ENCODE measurements at places on chromosomes 4 and X.
A peak's percentile ranks its signal among the peaks of the same experiment; 100 is the strongest.

GRCh38 chr4:94168321-94168720 lies 39.3 kb upstream of the SMARCAD1 start:
- DNase-seq = no peak

DNA sequence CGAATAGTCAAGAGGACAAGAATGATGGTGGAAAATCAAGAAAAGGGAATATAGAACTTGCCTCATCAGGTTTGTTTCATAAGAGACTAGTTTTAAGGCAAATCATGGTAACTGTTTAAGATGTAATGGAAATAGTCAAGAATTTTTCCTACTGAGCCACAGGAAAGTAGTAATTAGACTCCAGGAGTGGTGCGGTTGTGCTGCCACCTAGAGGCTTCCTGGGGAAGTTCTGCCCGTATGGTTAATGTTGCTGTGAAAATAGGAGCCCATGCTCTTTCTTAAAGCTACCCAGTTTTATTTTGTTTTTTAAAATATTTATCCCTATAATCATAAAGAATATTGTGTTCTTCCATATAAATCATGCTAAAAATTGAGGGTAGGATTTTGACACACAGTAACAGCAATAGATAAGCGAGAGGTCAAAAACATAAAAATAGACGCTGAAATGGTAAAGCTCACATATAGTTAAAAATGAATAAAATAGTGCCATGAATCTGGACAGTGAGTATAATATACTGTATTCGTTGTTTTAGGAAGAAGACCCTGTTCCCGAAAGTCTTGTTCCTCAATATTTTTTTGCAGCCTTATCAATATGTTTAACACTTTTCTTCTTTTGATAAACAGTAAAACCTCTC lies 87.0 kb downstream of the PHOX2B start:
- peak; percentile 42 for DNase-seq

- no peak for DNase-seq
Measured at GRCh38 chr4:71570492-71570891, 213.4 kb downstream of the GC start.

GRCh38 chr4:118969359-118969758 lies 80.7 kb downstream of the SYNPO2 start:
- peak; percentile 86 for DNase-seq

GRCh38 chr4:103162176-103162575 lies 36.0 kb downstream of the CENPE start:
- DNase-seq = no peak

GRCh38 chrX:55794405-55794804 lies 76.9 kb downstream of the RRAGB start:
- DNase-seq = no peak

DNA sequence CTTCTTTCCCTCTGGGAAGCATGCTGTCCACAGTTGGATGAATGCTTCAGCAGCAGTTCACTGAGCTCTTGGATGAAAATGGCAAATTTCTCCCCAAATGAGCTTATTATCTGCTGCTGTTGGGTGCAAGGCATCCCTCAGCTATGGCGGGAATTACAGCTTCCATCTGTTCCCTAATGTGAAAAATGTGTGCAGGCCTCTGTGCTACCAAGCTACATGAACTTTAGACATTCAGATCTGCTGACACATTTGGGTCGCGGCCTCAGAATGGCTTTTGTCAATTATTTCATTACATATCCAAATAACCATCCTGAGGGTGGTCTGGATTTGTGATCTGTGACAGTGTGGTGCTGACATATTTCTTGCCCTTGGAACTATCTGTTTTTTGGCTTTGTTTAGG lies 119.5 kb upstream of the SCML1 start:
- DNase-seq = no peak

GRCh38 chr4:175405961-175406360 lies 406.1 kb downstream of the GPM6A start:
- no peak for DNase-seq

Measured in uterus (tissue), 4 donors.